ENCODE measurements at places on chromosomes 3 and 15.

- no peak for DNase-seq
Measured at GRCh38 chr3:151107701-151108100, 22.2 kb downstream of the MED12L start.

DNA sequence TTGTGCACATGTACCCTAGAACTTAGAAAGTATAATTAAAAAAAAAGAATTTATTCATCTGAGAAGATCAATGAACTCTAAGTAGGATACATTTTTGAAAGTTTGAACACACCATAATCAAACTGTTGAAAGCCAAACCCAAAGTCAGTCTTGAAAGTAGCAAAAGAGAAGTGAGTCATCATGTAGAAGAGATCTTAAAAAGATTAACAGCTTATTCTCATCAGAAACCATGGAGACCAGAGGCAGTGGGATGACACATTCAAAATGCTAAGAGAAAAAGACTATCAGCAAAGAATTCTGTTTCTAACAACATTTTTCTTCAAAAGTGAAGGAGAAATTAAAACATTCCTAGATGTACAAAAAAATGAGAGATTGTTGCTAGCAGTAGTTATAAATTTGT lies 60.7 kb downstream of the TIMP4 start:
- DNase-seq = no peak

- DNase-seq = no peak
Measured at GRCh38 chr15:57156210-57156884, 220.0 kb upstream of the CGNL1 start.

GRCh38 chr3:153903430-153903829 lies 217.8 kb upstream of the ARHGEF26 start:
- no peak for DNase-seq

Data from stimulated activated CD4-positive, alpha-beta T cell treated with anti-CD3 and anti-CD28 coated beads, TNF-alpha, amount 100 ng/mL, for 24 hours (primary cell).